Astrocyte of the hippocampus (primary cell): ENCODE measurements at places on chromosomes 7 and 10.

GRCh38 chr10:44261296-44261695 lies 123.6 kb downstream of the CXCL12 start:
- no peak for DNase-seq

GRCh38 chr10:108014902-108015177 lies 850.3 kb upstream of the SORCS1 start:
- no peak for DNase-seq

DNA sequence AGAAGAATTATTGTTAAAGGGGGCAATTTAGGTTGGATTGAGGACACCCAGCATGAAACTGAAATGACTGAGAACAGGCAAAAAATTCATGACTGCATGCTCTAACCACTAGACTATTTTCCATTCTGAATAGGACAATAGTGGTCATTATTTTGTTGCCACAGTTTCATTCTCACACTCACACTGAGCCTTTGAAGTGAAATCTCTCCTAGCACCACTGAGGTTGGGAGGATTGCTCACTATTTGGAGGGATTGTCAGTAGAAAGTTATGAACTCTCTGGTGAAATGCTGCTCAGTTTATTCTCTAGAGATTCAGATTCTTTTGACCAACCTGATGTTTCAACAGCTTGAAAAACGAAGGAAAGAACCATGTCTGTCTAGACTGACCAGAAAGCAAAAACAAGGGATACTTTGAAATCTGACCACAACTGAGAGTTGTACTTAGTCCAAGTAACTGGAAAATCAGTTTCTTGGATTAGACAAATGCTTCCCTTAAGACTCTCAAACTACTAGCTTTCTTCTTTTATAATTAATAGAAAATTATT lies 191.2 kb downstream of the DYNC1I1 start:
- DNase-seq: peak; percentile 28

DNA sequence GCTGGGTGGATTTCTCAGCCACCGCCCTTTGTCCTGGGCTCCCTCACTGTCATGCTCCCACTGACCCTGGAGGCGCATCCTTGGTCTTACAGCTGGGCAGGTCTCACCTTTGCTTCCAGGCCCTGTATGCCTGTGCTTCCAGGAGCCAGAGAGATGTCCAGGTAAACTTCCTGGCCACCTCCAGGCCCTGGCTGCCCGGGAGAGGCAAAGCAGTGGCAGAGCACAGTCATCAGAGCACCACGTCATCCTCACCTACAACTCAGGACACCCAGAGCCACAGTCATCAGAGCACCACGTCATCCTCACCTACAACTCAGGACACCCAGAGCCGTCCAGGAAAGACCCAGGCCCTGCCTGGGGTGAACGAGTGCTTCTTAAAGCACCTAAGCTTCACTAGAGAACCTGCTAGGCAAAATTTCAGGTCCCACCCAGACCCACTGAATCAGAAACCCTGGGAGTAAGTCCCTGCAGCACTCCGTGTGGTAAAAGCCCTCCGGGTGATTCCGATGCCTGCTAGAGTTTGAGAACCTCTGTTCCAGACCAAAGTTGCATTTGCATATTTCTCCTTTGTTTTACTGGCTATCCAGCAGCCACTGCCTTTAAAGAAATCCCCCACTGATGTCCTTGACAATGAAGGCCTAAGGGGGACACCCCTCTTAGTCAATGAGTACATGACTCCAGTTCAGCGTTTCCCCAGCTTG lies 62.3 kb downstream of the DLG5 start:
- no peak for DNase-seq

GRCh38 chr10:68125772-68126171 lies 16.5 kb downstream of the MYPN start:
- DNase-seq: no peak

GRCh38 chr10:62915158-62915557 lies 99.0 kb upstream of the EGR2 start:
- DNase-seq: no peak

DNA sequence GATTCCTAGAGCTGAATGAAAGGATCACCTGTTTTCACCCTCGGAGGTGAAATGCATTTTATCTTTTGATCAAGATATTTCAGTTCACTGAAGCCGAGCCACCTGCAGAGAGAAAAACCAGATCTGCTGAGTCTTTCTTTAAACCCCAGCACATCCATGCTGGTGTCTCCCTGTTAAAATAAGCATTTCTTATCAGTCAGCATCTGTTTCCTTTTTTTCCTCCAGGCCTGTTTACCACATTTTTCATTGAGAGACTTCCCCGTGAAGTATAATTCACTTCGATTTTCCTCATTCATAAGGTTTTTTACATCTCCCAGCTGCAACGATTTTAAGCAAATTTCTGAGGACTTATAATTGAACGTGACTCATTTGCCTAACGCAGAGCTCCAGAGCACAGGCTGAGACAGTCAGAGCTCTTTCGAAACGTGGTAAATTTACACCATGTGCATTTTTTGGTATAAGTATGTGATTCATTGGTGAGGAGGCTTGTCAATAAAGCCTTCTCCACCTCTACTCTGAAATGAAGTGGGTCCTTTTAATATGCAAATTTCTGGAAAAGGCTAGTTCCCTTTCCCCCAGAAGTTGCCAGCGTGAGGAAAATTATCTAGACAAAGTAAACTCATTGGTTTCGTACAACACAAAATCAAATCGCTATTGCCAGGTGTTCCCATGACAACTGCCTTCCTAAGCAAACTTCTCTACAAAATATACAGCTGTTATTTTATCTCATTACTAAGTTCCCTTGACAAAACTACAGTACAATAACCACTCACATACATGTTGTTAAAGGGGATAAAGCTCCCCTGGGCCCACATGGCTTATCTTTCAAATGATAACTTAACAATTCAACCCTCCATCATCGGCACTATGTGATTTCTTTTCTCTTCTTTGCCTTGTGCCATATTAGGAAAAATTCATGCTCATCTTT lies 374.8 kb upstream of the AKR1E2 start:
- peak; percentile 52 for DNase-seq

DNA sequence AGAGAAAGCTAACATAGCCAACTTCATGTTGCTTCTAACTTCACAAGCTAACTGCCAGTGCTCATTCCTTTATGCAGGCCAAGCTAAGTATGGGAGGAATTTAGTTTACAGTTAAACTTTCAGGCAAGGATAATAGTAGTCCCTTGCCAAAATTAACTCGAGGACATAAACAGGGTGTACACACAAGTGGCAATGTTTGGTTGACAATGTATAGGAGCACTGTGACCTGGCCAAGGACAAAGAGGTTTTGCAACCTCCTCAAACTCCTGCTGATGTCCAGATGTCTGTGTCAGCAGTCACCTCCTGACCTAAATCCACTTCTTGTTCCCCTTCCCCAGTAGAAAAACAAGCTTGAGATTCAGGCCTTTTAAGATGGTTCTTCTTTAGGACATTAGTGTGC lies 494.6 kb upstream of the KLF6 start:
- peak; percentile 26 for DNase-seq

- DNase-seq: peak; percentile 21
These were observed 504.1 kb upstream of the ANKRD30A start for GRCh38 chr10:36621346-36621745.

GRCh38 chr10:52706332-52707070 lies 66.1 kb downstream of the MBL2 start:
- DNase-seq: peak; percentile 41
